IPS DF 6.9 (cell line): ENCODE measurements at places on chromosomes 7 and 10.

DNA sequence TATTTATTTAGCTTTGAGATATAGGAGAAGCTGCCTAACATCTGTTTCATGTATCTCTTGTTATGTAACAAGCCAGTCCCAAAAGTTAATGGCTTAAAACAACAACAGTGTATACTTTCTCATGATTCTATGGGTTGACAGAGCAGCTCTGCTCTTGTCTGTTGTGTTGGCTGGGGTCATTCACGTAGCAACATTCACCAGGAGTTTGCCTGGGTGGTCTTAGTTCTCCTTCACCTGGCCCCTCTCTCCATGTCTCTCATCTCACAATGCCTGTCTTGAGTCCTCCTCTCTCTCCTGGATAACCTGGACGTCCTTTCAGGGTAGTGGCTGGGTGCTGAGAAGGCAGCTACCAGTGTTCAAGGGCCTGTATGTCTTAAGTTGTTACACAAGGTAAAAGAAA is 27.5 kb downstream of the INPP5F start:
- no peak for DNase-seq

GRCh38 chr10:1561731-1562337 is 175.5 kb downstream of the ADARB2 start:
- DNase-seq, result no peak

DNA sequence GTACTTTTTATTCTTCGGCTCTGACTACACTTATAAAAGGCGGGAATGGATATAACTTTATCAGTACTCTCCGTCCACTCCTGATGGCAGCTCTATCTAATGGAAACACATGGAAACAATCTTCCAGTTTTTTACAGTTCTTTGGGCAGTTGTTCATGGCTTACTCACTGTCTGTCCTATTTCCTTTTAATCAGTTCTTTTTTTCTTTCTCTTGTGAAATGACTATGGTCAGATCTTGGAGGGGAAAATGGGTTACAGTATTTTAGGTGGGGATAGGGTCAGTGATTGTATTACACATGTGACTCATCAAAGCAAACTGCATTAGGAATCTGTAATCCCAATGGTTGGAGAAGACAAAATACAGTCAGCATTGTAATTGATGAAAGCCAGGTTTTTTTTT is 112.4 kb downstream of the BICC1 start:
- no peak for DNase-seq

GRCh38 chr7:132095111-132095765 is 481.0 kb downstream of the PLXNA4 start:
- no peak for DNase-seq

- DNase-seq, result no peak
Measured at GRCh38 chr7:360454-361100, 70.6 kb downstream of the FOXL3 start.

GRCh38 chr10:32199714-32200394 is 143.6 kb upstream of the KIF5B start:
- no peak for DNase-seq

DNA sequence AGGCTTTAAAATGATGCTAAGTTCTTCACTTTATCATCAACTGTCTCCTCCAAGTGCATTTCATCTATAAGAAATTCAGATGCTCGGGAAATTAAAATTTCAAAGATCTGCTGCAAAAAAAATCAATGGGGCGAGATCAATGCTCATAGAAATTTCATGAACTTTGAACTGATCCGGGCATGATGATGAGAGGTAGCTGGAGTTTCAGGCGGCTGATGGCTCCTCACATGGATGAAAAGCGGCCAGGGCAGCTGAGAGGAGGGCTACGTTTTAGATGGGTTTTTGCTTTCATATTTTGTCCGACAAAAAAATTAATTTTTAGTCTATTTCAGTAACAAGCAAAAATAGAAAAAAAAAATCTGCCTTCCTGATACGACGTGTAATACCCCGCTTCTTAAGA is 109.9 kb downstream of the EBF3 start:
- DNase-seq, result no peak

DNA sequence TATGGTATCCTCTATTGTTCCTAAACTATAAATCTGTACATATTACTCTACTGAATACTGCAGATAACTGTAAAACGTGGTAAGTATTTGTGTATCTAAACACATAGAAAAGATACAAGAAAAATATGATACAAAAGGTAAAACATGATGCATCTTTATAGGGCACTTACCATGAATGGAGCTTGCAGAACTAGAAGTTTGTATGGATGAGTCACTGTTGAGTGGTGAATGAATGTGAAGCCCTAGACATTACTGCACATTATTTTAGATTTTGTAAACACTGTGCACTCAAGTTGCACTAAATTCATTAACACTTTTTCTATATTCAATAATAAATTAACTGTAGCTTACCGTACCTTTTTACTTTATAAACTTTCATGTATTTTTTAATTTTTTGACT is 357.5 kb downstream of the ZWINT start:
- no peak for DNase-seq

DNA sequence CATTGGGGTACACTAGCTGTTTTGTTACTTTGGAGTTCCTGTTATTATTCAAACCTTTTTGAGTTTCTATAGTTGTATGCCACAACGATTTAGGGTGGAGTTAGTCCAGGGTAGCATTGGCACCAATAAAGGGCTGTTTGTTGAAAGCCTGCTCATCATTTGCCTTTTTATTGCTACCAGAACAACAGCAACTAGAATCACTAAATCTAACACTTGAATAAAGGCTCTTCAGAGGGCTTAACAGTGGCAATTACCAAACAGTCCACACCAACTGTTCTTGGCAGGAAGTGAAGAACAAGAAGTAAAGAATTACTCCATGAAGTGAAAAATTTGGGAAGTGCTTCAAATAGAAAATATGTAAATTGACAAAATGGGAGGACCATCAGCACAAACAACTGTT is 621.4 kb downstream of the PHTF2 start:
- no peak for DNase-seq

GRCh38 chr7:17307000-17307399 is 8.5 kb downstream of the AHR start:
- no peak for DNase-seq

- DNase-seq, result no peak
Measured at GRCh38 chr10:26519803-26520202, 81.7 kb downstream of the APBB1IP start.

DNA sequence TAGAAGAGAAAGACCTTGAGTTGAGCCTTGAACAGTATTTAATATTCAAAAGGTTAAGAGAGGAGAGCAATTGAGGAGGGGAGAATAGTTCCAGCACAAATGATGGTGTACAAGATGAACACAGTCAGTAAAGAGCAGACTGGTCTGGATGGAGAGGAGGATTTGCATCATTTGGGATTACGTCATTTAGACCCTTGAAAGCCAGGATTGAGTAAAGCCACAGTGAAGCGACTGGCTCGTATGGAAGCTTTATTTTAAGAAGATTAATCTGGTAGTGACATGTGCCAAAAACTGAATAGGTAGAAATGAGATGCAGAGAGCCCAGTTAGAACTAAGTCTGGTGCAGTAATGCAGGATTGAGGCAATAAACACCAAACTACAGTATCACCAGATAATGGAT is 52.6 kb downstream of the TRUB1 start:
- DNase-seq, result no peak

DNA sequence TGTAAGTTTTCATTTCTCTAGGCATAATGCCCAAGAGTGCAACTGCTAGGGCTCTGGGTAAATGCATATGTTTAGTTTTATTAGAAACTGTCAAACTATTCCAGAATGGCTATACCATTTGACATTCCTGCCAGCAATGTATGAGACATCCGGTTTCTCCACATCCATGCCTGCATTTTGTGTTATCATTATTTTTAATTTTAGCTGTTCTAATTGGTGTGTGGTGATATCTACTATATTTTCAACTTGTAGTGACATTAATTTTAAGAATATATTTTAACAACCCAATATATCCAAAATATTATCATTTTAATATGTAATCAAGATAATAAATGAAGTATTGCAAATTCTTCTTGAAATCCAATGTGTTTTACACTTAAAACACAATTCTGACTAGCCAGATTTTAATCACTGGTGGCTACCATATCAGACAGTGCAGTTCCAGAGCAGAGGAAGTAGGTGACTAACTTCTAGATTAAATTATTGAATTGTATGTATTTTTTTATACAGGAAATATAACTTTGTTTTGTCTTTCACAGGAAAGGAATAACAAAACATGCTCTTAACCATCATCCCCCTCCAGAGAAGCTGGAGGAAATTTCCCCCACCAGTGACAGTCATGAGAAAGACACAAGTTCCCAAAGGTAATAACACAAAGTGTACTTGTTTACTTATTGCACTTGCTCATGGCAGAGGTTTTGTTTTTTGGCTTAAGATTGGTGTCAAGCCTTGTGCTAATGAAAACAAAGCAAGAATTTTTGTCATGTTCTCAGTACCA is 6.4 kb downstream of the FAM149B1 start:
- DNase-seq, result no peak

GRCh38 chr7:24601600-24601999 is 28.3 kb downstream of the PALS2 start:
- no peak for DNase-seq

DNA sequence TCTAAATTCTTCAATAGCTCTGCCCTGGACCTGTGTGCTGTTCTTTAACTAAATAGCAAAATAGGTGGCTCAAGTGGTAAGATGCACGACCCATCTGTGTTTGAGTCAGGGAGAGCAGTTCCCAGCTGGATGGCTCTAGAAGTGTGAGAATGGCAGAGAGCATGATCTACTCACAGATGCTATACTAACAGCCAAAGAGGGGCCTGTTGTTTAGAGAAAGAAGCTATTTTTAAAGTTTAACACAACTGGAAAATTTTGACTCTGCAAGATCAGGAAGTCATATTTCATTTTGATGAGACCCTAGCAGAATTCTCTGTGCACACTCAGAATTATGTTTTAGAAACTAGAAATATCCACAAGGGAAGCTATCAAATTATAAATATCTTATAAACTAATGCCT is 87.4 kb upstream of the PIP4K2A start:
- no peak for DNase-seq

DNA sequence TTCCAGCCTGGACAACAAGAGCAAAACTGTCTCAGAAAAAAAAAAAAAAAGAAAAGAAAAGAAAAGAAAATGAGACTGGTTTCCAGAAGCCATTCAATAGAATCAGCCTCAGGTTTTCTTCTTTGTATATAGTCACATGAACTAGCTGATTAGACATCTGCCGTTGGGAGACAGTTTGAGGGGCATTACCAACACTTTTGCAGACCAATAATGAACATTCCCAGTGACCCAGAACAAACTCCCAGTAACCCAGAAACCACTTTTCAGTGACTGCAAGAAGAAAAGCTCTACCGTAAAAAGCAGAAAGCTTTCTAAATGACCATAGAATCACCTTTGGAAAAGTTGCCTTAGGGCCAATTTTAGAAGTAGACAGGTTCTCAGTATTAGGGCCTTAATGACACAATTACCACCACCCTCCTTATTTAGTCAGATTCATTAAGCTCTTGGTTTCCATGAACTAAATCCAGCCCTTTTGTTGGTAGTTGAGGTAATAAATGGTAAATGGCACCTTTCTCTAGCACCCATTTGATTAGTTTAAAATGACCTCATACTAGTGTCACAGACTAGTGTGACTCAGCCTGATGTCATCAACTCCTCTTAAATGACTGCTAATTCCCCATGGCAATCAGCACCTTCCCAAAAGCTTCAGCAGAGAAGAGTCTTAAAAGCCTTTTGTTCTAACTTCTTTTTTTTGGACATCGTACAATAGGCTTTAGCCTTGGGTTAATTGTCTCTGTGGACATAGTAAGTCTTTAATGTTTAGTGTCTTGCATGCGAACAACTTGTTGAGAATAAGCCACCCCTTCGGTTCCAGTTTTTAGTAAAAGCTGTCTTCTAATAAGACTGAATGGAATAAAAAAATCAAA is 33.6 kb upstream of the XRCC2 start:
- no peak for DNase-seq
